ENCODE measurements at places on chromosomes 16 and 17.

- DNase-seq, result no peak
These were observed 131.2 kb upstream of the FAM20A start for GRCh38 chr17:68732301-68732749.

DNA sequence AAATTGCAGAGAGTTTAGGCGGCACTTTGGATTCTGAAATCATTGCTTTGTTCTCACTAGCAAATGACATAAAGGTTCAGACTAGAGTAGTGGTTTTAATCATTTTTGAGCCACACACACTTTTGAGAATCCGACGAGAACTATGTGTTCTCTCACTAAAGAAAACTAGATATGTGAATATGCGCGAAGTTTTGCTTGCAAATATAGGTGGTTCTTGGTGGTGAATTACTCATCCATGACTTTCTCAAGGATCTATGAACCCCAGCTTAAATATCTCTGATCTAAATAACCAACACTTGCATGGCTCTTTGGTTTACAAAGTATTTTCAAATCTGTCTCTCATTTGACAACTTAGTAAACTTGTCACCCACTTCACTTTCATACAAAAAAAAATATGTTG is 54.8 kb downstream of the NOG start:
- DNase-seq, result no peak

- no peak for DNase-seq
These were observed 5.5 kb upstream of the CACNG5 start for GRCh38 chr17:66829386-66829864.

DNA sequence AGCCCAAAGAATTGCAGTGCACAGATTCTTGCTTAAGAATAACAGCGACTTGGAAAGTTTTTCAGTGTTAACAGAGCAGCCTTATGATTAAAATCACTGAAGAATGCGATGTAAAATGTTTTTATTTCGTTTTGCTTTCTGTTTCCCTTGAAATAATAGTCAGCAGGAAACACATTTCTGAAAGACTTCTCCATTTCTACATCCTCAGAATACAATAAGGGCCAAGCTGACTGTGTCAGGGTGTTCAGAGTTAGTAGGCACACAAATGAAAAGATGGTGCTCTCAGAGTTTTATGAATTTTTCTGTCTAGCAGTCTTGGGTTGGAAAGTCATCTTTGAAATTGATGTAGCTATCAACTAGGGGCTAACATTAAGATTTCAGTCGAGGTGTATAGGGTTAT is 582.9 kb upstream of the RBFOX1 start:
- DNase-seq, result no peak

- DNase-seq, result no peak
These were observed 37.8 kb upstream of the CDC42EP4 start for GRCh38 chr17:73349647-73350046.

DNA sequence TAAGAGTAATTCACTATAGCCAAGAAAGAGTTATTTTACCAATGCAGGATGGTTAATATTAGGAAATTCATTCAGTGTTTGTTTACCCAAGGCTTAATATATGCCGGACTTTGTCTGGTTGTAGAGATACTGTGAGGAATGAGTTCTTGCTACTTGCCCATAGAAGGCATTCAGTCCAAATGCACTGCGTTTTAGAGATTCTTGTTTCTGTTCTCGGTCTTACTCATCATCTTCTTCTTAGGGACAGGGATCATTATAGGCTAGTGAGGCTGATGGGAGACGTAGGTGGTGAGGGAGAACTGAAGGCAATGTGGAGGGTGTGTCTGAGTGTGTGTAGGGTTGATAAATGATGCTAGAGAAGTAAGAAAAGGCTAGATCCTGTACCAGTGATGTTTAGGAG is 90.7 kb downstream of the OR1D5 start:
- no peak for DNase-seq

GRCh38 chr16:56931271-56931891 is 561 bp upstream of the HERPUD1 start:
- no peak for DNase-seq

- DNase-seq, result peak; percentile 82
These were observed 864 bp upstream of the MAZ start for GRCh38 chr16:29805232-29806098.

GRCh38 chr16:87571868-87572244 is 30.5 kb upstream of the JPH3 start:
- DNase-seq, result no peak

GRCh38 chr17:7004398-7005253 is 7.8 kb upstream of the RNASEK start:
- no peak for DNase-seq

DNA sequence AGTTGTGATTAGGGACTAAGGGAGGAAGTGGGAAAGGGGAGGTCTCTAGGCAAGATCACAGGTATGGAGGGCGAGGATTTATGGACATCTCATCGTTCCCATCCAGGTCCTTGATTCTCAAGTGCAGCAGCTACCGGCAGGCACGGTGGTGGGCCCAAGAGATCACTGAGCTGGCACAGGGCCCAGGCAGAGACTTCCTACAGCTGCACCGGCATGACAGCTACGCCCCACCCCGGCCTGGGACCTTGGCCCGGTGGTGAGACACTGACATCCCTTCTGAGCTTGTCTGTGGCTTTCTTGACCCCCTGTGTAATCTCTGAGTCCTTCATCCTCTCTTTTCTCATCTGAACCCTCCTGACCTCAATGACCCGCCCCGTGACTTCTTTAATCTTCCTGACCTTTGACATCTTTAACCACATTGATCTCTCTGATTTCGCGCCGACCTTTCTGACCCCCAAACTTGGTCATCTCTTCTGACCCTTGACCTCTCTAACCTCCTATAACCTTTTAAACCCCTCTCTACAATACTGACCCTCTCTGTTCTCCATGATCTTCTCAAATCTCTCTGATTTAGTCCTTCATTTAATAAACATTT is 3.8 kb downstream of the PLD2 start:
- no peak for DNase-seq

GRCh38 chr17:81049973-81050551 is 15.1 kb downstream of the BAIAP2 start:
- DNase-seq, result no peak

GRCh38 chr16:55773859-55774549 is 58.9 kb downstream of the CES1 start:
- no peak for DNase-seq

DNA sequence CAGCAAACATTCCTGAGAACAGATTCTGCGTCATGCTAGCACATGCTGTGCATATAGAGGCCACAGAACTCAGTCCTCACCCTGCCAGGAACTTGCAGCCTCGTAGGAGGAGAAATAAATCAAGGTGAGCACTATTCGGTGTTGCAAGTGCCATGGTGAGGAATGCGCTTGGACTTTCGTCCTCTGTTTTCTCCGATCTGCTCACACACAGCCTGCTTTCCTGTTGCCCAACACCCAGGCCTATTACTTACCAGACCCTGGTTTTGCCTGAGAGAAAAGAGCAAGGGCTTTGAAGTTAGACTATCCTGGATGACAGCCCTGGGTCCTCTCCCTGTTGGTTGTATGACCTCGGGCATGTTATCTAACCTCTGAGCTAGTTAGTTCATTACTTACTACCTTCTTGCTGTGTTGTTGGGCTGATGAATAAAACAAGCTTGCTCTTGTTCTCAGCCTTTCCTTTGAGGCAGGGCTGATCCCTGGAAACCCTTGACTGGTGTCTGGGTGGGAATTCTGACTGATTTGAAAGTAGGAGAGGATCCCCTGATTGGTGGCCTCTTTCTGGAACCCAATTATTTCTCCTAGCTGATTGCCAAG is 2.9 kb downstream of the ACSF2 start:
- DNase-seq, result no peak

GRCh38 chr17:42104264-42104663 is 6.0 kb upstream of the ZNF385C start:
- DNase-seq, result no peak

- no peak for DNase-seq
These were observed 123.9 kb downstream of the XYLT1 start for GRCh38 chr16:17346621-17347569.

GRCh38 chr16:19757762-19758595 is 39.9 kb downstream of the IQCK start:
- peak; percentile 1 for DNase-seq

DNA sequence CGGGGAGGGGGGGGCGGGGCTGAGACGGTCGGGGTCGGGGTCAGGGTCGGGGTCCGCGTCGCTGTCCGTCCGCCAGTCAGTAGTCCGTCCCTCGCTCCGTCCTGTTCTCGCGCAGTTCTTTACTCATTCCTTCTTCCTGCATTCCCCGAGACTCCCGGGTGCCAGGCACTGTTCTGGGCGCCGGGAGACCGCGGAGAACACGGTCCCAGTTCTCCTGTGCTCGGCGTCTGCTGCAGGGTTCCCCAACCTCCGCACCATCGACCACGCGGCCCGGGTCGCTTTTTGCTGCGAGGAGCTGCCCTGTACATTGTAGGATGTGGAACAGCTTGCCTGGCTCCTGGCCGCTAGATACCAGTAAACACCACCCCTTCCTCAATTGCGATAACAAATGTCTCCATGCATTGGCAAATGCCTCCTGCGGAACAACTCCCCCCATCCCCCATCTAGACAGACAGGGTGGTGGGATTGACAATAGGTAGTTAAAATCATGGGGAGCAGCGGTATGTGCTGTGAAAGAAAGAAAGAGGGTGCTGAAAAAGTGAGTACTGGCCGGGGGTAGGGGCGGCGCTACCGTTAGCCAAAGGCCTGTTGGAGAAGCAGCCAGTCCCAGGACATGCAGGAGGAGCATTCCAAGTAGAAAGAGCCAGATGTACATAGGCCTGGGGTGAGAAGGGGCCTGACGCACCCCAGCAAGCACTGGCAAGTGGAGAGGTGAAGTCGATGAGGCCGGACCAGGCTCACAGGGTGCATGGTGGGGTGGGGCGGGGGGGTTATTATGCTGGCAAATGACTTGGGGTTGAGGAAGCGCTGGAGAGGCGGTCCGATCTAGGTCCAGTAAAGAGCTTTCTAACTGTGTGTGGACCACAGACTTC is 631 bp downstream of the TRAF7 start:
- no peak for DNase-seq

- no peak for DNase-seq
These were observed 17.7 kb upstream of the RMI2 start for GRCh38 chr16:11327277-11328171.

GRCh38 chr17:39281806-39282205 is 56.1 kb upstream of the STAC2 start:
- DNase-seq, result no peak

DNA sequence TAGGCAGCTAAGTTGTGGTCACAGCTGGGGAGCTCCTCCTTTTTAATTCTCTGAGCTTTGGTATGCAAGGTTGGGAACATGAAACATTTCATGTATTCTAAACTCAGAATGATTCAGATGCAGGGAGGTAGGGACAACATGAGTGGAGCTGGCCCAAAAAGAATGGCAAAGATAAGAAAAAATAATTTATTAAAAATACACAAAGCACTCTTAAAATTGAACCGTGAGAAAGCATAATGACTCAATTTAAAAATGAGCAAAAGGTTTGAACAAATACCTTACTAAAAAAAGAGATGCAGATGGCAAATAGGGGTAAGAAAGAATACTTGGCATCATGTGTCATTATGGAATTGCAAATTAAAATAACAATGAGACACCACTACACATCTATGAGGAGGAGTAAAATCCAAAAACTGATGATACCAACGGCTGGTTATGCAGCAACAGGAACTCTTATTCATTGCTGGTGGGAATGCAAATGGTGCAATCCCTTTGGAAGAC is 175.6 kb upstream of the IRX3 start:
- DNase-seq, result no peak

DNA sequence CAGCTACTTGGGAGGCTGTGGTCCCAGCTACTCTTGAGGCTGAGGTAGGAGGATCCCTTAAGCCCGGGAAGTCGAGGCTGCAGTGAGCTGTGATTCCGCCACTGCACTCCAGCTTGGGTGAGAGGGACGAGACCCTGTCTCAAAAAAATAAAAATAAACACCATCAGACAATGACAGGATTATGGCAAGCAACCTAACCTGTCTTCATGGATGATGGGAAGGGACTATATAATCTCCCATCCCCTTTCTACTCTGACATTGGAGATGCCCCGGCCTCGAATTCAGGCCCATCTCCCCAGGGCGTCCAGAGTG is 893 bp downstream of the TRIM25 start:
- no peak for DNase-seq

DNA sequence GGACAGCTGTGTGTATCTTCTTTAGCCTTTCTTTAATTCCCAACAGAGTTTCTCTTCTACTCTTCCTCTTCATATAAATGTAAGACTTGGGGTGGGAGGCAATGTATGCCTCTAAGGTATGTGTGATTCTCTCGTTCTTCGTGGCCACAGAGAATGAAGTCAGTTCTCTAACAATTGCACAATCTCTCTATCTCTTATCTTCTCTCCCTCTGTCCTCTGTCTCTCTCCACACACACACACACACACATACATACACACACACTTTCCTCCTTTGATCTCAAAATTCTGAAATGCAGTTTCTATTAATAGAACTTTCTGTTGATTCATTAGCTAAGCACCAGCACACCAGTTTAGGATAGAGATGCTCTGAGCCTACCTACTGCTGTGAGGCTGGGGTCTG is 615.7 kb upstream of the SALL1 start:
- DNase-seq, result no peak

DNA sequence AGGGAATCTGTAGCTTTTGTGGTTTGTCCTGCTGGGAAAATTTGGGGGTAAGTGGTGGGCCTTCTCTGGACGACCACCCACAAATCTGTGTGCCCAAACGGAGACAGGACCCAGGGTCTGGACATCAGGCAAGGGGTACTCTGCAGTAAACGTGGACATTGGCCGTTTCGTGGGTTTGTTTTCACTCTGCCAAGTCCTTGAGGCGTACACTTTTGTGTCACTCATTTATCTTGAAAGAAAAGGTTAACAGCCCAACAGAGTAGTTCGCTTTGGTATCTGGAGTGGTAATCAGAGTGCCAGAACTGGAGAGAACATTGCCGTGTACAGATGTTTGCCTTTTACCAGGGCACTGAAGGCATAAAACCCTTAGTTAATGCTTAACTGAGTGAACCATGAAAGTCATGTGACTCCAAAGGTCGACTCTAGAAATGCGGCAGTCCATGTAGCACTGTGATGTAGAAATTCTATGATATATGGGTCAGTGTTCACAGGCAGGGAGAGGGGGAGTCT is 15.4 kb downstream of the NAA60 start:
- DNase-seq, result no peak

Measured in NCI-H1048 (cell line).